ENCODE measurements at places on chromosomes 7 and 10.

- no peak for DNase-seq
These were observed 57.6 kb downstream of the LRGUK start for GRCh38 chr7:134184767-134185166.

GRCh38 chr7:29275018-29275318 is 80.4 kb downstream of the CHN2 start:
- DNase-seq: no peak

- DNase-seq: no peak
These were observed 9.6 kb upstream of the KIF5B start for GRCh38 chr10:32065856-32066255.

DNA sequence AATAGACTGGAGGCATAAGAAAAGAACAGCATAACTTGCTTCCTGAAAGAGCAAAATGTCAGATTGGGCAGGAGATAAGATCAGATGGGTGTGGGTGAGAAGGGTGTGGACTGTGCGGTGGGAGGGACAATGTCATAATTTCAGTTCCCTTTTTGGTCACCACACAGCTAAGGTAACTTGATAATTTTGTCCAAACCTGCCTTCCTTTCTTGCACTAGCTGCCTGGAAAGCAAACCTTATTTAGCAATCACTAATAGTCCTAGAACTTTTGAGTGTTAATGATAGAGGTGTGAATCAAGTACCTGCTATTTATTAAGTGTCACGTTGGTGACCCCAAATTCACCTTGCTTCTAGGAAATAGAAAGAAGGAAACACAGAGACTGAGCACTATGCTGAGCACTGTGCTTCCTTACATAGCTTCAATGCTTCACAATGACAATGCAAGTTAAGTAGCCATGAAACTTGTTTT is 72.4 kb upstream of the SP4 start:
- no peak for DNase-seq

DNA sequence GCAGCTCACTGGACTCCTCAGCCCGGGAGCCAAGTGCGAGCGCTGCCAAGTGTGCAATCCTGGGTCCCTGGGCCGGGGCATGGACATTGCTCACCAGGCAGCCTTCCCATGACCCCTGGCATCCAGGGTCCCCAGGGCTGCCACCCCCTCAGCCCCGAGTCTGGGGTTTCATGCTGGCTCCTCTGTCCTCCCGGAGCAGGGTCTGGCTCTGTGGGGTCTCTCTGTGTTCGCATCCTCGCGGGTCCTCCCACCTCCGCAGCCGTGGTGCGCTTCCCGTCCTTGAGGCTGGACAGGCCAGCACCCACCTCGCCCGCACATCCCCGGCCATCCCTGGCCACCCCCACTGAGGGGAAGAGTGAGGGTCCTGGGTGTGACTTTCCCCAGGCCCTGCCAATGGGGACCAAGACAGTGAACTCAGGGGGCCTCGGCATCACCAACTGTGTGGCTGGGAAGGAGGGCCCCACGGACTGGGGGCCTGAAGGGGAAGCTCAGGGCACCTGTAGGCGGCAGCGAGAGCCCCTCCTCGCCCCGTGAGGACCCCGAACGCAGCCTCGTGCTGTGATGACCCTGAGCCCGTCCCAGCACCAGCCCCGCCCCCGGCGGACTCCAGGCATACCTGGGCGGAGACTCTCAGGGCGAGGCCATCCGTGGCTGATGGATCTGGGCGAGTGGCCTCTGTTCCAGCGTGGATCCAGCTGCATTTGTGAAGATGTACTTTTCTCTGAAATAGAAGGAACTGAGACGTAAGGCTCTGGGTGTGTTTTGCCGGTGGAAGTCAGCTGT is 50.3 kb upstream of the CFAP46 start:
- DNase-seq: no peak

DNA sequence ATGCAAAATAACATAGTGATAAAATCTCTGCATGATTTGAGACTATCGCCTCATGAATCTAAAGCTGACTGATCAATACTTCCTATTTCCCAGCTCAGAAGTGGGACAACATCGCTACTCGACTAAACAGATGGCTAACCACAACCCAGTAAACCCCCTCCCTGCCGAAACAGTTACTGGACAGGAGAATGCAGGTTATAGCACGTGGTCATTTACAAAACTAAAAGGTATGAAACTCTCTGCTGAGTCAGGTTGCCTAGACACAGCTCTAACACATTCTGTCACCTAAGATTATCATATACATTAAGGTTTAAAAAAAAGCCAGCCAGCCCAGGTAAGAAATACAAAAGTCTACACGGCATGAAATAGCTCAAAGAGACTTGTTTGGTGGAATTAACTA is 64.0 kb downstream of the CTBP2 start:
- no peak for DNase-seq

GRCh38 chr7:602341-603141 is 82.9 kb upstream of the PDGFA start:
- DNase-seq: no peak

DNA sequence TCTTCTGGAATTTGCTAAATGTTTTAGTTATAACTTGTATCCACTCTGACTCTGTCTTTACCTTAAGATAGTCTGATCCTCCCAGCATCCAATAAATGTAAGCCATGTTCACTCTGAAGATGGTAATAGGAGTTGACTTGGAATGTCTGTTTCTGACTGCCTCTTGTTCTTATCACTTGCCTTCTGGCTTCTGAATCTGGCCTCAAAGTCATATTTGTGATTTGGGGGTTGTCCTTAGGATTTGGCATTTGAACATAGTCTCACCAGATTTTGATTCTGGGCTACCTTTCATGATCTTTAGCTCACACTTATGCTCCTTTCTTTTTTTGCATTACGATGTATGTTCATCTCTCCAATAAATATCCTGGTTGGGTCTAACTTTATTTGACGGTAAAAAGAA is 247.0 kb downstream of the SH2D4B start:
- no peak for DNase-seq

GRCh38 chr7:118245267-118246040 is 20.9 kb downstream of the ANKRD7 start:
- no peak for DNase-seq

GRCh38 chr10:30435073-30435422 is 1.1 kb downstream of the MAP3K8 start:
- DNase-seq: no peak

- DNase-seq: no peak
These were observed 25.9 kb downstream of the PDGFA start for GRCh38 chr7:493661-494251.

- no peak for DNase-seq
These were observed 159.3 kb downstream of the BMPER start for GRCh38 chr7:34064519-34065158.

- DNase-seq: no peak
These were observed 466.0 kb downstream of the KIF20B start for GRCh38 chr10:90167174-90168064.

- no peak for DNase-seq
These were observed 86.8 kb downstream of the FANK1 start for GRCh38 chr10:125983161-125983560.

GRCh38 chr10:17648243-17649035 is 4.5 kb downstream of the STAM start:
- DNase-seq: no peak

- DNase-seq: no peak
These were observed 16.2 kb downstream of the DNAJB9 start for GRCh38 chr7:108585843-108586242.

GRCh38 chr7:150340024-150340749 is 1.2 kb downstream of the RARRES2 start:
- DNase-seq: no peak

- DNase-seq: no peak
These were observed 158.9 kb upstream of the ADCY1 start for GRCh38 chr7:45415265-45415664.

DNA sequence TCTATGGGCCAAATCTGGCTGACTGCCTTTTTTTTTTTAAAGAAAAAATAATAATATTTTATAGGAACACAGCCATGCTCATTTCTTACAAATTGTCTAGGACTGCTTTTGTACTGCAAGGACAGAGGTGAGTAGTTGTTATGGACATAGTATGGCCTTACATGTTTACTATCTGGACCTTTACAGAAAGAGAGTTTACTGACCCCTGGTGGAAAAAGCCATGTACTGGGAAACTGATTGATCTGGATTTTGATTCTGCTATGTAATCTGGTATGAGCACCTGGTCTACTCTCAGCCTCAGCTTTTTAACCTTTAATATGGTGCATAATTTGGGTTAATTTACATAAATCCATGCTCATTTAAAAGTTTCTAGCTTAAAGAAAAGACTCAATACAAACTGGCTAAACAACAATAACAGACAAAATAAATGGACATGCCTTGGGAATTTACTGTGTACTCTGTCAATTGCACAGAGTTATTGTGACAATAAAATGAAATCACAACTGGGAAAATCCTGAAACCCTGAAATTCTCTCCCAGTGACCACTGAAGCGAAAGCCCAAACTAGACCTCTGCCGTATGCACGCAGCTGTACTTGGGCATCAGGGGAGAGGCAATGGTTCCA is 260.7 kb downstream of the BMPER start:
- DNase-seq: no peak

DNA sequence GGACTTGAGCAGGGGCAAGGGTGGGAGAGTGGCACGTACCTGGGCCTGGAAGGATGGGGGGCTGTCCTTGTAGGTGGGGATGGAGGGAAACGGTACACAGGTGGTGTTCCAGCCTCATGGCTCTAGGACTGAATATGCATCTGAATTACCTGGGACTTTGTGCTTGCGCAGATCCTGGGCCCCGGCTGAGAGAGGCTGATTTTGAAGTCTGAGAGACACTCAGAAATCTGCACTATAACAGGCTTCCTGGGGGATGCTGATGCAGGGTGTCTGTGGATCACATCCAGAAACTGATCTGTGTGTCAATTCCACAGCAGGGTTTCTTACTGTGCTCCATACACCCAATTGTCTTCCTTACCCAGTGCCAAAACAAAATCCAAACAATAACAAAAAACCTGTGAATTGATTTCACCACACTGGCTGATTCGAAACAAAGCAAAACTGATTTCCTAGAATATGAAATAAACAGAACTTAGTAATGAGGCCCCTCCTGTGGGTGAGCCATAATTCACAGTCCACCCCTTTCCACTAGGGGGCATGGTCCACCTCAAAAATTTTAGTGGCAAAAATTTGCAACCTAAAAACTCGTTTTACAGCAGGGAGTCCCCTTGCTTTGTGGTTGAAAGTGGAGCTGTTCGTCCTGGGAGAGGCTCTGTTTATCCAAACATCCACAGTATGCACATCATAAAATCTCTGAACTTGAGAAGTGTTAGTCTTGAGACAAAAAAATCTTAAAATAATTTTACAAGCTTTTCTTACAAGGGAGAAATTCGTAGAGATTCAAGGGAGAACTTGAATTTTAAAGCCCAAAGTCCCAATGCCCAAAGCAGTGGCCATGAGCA is 32.0 kb upstream of the PLEKHA1 start:
- peak; percentile 52 for DNase-seq

DNA sequence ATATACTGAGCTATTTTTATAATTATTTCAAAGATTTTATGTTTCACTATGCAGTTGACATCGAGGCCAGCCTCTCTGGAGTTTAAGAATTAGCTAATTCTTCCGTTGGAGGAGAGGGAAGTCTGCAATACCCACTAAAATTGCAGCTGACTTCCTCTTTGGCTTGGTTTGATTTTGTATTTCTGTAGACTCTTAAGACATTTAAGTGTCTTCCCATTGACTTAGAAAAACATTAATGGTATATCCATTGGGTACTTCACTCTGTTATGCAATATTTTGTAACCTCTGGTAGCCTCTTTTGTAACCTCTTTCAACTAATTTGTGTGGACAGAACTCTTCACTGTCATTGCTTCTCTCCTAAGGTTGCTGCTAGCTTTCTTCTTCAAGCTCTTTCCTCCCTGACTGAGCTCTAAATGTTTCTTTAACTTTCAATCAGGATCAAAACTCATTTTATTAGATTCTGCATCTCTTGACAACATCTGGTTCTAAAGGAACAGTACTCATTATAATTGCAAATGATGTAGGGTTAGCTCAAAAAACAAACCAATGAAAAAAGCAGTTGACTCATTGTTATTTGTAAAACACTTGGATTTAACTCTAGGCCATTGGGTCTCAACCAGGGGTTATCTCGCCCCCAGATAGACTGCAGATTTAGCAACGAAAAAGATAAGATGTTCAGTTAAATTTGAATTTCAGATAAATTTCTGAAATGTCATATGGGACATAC is 1.7 kb upstream of the ANKRD22 start:
- DNase-seq: no peak

GRCh38 chr7:47537716-47538675 is 43.9 kb downstream of the TNS3 start:
- no peak for DNase-seq

GRCh38 chr7:28064437-28064836 is 116.2 kb downstream of the JAZF1 start:
- DNase-seq: no peak

GRCh38 chr7:67631476-67631875 is 634.8 kb downstream of the TYW1 start:
- DNase-seq: no peak

DNA sequence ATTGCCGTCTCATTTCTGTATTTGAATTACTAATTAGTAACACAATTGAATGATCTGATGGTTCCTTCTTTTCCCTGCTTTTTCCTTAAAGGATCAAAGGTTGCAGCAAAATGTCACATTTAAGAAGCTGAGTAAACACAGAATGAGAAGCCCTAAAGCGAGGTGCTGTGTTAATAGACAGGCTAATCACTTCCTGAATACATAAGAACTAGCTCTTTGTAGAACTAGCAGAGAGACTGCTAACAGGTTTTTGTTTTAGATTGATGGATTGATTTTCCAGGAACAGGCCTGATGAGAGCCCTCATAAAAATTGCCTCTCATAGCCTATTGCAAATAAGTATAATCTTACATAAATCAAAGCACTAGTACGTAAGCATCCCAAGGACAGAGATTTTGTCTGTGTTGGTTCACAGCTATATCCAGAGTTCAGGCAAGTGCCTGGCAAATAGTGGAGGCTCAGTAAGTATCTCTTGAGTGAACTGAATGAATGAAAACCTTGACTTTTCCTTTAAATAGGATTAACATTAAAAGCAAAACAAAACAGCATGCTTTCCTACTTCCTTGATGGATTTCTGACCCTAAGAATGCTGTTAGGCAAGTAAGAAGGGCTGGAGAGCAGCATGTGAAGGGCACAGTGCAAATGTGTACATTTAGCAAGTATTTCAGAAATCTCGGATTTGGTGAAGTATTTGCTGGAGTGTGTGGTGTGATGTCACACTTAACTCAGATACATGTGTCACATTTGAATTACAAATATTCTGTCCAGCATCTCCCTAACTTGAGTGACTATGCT is 3.3 kb downstream of the TMEM229A start:
- no peak for DNase-seq

DNA sequence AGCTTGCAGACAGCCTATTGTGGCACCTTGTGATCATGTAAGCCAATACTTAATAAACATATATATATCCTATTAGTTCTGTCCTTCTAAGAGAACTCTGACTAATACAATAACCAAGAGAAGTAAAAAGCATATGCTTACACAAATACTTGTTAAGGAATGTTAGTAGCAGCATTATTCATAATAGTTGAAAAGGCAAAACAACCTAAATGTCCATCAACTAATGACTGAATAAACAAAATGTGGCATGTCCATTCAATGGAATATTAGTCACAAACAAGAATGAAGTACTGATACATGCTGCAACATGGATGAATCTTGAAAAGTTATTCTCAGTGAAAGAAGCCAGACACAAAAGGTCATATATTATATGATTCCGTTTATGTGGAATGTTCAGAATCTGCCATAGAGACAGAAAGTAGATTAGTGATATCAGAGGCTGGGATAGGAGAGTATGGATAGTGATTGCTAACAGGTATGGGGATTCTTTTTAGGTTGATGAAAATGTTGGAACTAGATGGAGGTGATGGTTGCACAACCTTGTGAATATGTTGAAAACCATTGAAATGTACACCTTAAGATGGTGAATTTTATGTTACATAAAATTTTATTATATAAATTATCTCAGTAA is 112.5 kb upstream of the UNC5B start:
- DNase-seq: no peak
